Activated gamma-delta T cell treated with Interleukin-2 at 50 U/mL for 16 hours (primary cell): ENCODE measurements at places on chromosomes 1 and 21.
A peak's percentile ranks its signal among the peaks of the same experiment; 100 is the strongest.

GRCh38 chr1:210792250-210793102 lies 341.5 kb downstream of the KCNH1 start:
- DNase-seq = no peak

DNA sequence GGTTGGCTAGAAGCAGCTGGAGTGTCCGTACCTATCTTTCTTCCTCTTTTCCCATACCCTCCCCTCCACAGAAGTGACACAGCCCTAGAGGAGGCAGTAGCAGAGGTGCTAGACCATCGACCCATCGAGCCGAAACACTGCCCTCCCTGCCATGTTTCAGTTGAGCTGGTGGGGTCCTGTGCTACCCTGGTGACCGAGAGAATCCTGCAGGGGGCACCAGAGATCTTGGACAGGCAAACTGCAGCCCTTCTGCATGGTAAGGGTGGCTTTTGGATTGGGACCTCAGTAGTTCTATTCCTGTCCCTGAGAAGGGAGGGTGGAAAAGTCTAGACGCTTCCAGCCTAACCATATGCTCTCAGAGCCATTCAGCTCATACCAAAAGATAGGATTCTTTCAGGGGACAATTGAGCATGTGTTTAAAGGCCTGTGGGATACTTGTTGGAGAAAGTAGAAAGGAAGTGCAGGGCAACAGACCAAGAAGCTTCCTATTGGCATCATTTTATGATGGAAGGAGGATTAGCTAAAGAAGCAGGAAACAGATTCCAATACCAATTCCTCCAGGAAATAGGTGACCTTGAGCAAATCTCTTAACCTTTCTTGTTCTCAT lies 11.7 kb upstream of the BNIPL start:
- DNase-seq = peak; percentile 91

- DNase-seq = no peak
These were observed 3.4 kb downstream of the MEF2D start for GRCh38 chr1:156497078-156497742.

DNA sequence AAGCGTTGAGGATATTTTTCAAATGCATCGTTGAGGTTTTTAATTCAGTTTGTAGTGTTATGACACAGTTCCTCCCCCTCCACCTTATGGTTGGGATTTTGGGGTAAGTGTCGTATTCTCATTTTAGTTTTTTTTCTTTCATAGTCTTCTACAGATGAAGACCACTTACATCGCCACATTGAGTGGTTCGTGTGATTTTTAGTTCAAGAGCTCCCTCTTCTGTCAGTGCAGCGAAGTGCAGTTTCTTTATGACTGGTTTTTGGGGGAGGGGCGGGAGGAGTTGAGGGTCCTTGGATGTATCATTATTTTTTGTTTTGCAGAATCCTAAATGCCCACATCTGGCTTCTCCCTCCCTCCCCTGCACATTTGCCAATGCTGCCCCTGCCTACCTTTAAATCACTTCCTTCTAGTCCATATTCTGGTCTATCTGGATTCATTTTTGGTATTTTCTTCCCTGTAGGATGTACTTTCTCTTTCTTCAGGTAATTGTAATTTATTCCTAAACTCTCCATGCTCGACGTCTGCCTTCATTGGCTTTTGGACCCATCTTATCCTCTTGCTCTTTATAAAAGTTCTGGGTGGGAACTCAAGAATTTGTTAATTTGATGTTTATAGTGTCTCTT lies 433.1 kb downstream of the CAMTA1 start:
- DNase-seq = no peak

DNA sequence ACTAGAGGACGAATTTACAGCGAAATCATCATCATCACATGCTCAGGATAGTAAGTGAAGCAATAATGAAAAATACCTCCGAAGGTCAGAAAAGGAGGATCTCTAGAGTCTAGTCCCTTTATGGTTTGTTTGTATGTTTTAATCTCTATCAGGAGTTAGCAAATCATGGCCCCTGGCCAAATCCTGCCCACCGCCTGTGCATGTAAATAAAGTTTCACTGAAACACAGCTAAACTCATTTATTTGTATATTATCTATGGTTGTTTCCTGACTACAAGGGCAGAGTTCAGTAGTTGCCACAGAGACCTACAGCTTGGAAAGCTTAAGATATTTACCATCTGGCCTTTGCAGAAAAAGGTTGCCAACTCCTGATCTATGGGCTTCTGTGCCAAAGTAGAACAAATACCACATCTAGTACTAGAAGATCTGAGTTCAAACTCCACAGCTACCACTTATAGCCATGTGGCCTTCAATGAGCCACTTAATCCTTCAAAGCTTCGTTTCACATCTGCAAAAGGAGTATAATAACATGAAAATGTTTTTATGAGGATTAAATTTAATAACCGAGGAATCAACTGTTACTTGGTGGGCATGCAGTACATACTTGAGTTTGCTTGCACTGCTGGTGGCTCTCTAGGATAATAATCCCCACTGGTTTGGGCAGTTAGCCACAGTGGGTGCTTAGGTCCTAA lies 94.0 kb upstream of the KIF26B start:
- no peak for DNase-seq

DNA sequence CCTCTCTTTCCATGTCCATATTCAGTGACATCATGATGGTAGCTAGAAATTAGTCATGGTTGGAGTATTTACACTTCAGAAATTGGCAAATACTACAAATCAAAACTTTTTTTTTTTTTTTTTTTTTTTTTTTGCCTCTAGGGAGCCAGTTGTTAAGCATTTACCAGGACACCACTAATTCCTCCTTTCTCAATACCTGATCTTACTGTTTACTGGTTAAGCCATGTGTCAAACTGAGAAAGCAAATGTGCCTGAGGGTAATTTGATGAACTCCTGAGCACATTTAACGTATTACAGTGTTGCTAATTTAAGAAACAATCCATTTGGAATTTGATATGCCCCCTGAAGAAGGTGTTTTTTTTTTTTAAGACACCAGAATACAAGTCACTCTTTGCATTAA lies 94.4 kb downstream of the DNM3 start:
- DNase-seq = no peak

- DNase-seq = no peak
These were observed 1.6 kb upstream of the ZNF124 start for GRCh38 chr1:247173431-247173830.

DNA sequence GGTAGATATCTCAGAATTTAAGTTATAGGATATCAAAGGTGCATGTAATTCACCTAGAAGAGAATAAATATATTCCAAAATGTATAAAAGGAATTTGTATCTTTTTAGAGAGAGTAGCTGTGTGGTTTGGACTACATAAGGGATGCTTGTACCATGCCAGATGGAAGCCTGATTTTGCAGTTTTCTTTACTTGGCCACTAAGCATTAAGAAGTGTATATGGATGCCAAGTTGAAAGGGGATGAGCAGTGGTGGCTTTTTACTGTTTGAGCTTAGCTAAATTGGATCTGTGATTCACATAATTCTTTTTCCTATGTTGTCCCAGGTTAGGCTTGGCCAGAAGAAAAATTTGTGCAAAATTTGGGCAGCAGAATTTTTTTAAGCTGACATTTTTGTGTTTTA lies 43.5 kb upstream of the TTLL7 start:
- no peak for DNase-seq

DNA sequence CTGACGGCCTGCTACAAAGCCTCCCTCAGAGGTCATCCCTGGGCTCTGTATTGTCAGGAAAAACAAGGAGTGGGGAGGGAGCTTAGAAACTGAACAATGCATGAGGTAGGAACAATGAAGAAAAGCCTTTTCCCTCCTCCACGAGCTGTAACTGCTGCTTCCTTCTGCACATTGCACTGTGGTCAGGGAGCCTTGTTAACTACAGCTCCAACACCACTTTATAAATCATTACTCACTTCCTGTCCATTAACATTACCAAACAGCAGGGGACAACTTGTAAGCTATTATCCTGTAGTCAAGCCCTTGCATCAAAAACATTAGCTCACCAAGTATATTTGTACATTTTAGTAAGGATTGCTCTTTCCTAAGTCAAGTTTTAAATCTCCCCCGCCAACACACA lies 336.0 kb upstream of the NR5A2 start:
- no peak for DNase-seq

DNA sequence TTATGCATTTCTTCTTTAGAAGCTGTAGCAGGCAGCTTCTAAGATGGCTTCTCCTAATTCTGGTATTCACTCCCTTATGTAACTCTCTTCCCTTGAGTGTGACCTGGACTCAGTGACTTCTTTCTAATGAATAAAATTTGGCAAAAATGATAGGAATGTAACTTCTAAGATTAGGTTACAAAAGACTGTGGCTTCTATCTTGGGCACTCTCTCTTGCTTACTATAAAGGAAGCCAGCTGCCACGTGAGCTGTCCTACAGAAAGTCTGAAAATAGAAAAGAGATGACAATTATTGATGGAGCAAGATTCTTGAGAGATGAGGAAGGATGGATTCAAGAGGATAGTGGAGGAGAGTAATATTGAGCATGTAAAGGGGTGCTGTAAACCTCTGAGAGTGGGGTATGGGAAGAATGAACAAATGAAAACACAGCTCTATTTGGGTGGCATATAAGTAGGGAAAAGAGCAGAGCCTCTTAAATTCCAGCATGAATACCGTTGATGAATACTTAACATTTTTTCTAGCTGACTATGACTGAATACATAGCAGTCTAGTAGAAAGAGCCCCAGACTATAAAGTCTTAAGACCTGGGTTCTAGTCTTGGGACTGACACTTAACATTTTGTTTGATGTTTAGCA lies 5.5 kb downstream of the TSEN15 start:
- DNase-seq = no peak

DNA sequence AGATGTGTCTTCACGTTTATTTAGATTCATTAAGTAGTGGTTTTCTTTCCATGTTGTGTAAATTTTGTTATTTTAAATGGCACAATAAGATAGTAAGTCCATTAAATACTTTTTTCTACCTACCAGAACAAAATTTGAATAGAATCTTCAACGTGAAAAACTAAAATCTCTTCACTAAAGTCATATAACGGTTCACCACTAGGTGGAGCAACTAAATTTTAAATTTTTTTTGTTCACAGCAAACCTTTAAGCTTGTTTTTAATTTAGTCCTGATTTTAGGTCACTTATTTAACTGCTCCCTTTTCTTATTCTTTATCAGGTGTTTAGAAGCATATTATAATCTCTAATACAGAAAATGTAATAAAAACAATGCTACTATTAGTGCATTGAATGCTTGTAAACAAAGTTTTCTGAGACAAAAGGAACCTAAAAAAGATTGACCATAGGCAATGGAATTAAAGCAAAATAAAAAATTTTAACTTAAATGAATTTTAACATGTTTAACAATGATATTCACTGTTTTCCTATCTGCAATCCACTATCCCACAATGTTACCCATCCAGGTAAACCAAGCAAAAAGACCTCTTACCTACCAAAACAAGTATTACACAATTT lies 28.3 kb upstream of the PKN2 start:
- no peak for DNase-seq

- DNase-seq = no peak
These were observed 8.6 kb downstream of the RO60 start for GRCh38 chr1:193068013-193068412.

DNA sequence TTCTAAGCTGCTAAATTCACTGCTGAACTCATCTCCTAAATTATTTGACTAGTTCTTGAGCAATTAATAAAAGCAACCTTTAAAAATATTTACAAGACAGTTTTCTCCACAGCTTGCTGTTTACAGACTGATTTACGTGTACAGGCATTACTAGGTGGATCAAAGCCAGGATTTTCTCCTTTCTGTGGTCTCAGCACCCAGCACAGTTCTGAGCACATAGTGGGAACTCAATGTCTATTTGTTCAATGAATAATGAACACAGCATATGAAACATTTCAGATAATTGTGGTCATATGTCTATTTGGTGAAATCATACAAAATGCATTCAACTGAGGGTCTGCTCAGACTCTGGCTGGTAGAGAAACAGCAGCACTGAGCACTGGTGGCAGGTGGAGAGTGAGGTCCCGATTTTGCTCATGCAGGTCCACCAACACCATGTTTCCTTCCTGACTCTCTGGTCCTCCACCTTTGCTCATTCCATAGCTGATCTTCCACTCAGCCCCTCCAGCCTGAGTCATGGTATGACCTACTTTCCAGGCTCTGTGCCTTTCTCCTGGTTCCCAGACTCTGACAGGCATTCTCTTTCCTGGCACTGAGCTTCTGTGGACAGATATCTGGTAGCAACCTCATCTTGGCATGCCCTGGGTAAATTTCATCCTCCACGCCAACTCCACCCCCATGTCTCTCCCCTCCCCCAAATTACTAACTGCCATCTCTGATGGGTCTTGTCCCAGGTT lies 311.3 kb downstream of the TGFB2 start:
- DNase-seq = no peak

DNA sequence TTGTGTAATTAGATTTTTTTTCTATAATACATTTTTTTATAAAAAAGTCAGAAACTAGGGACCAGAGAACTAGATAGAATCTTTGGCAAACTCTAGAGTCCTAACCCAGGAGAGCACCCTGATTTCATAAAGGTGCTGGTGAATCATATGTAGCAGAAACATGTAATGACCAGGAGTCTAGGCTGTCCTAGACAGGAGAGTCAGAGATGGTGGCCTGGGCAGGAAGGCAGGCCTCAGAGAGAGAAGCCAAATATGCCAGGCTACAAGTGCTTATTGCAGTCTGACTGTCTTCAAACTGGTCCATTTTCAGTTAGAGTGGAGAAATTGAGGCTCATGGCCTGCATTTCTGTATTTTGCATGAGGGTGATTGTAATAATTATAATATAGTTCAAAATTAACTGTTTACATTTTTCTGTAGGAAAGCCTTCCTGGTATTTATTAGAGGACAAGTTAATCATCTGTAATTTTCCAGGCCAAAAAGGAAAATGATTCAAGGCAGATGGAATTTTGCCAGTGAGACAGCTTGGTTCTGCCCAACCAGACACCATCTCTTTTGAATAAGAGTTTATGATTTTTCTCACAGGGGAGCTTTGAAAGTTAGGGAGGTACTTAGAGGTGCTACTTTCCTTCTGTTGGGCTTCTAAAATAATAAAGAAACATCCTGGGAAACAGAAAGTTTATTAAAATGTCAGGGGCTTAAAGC lies 129.8 kb downstream of the S1PR1 start:
- DNase-seq = no peak

DNA sequence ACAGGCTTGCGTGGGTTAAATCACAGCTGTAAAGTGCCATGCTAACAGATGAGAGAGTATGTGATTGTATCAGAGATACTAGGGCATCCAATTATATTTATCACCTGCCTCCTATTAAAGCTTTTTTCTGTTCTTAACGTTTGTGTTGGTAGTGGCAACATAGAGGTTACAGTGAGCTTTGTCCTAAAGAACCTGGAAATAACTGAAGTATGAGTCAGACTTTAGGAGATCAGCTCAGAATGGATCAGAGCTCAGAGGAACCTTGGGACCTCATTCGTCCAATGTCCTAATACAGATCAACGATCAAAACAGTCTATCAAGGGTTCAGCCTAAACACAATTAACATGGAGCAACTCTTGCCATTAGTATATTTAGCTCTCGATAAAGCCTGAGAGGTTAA lies 81.0 kb downstream of the RGS7 start:
- no peak for DNase-seq

- DNase-seq = no peak
These were observed 320.4 kb downstream of the RWDD3 start for GRCh38 chr1:95554408-95554807.

GRCh38 chr1:33930346-33931110 lies 66.6 kb downstream of the HMGB4 start:
- no peak for DNase-seq

GRCh38 chr1:93353286-93353685 lies 7.6 kb downstream of the DR1 start:
- no peak for DNase-seq

- no peak for DNase-seq
These were observed 3.7 kb upstream of the TEKT2 start for GRCh38 chr1:36080236-36080635.
